ENCODE measurements at places on chromosomes 12 and 14.
A peak's percentile ranks its signal among the peaks of the same experiment; 100 is the strongest.

DNA sequence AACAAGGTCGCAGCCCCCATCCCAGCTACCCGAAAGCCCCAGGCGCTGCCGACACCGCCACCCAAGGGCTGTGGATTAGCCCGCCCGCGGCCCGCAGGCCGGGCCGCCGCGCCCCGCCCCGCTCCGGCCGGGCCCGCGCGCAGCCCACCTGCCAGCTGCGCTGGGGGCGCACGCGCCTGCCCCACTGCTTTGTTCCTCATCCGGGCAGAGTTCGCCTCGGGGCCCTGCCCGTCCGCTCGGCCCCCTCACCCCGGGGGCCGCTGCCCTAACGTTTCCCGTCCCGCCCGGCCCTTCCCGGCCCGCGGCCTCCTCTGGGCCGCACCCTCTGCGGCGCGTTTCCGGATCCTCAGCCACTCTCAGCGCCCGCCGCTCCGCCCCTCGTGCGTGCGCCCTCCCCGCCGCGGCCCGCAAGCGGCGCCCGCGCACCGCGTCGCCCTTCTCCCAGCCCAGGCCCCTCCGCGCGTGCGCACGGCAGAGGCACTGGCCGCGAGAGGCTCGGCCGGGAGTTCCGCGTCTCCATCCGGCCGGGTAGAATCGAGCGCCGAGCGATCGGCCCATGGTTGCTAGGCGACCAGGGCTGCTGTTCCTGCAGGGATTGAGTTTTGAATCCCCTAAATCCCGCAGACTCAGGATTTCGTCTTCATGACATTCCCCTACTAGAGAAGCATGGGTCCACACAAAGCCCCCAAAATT lies at the start of gene PRDM4:
Gene PRDM4 (minus strand): TSS at position 329 of the 693 bp plus-strand sequence. CDS start 622 bp downstream, outside the sequence.
- peak; percentile 95 for DNase-seq

DNA sequence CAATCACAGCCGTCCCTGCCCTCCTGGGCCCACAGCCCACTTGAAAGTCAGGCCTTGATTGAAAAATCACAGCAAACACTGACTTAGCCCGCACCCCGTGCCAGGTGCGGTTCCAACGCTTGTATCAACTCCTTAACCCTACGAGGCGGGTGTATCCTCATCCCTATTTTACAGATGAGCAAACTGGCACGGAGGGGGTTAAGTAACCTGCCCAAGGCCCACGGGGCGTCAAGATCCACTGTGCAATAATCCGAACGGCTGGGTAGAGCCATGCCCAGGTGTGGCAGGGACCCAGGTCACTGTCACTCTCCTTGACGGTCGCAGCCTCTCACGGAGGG lies 583 bp downstream of the DNAH10 start:
- DNase-seq: no peak

DNA sequence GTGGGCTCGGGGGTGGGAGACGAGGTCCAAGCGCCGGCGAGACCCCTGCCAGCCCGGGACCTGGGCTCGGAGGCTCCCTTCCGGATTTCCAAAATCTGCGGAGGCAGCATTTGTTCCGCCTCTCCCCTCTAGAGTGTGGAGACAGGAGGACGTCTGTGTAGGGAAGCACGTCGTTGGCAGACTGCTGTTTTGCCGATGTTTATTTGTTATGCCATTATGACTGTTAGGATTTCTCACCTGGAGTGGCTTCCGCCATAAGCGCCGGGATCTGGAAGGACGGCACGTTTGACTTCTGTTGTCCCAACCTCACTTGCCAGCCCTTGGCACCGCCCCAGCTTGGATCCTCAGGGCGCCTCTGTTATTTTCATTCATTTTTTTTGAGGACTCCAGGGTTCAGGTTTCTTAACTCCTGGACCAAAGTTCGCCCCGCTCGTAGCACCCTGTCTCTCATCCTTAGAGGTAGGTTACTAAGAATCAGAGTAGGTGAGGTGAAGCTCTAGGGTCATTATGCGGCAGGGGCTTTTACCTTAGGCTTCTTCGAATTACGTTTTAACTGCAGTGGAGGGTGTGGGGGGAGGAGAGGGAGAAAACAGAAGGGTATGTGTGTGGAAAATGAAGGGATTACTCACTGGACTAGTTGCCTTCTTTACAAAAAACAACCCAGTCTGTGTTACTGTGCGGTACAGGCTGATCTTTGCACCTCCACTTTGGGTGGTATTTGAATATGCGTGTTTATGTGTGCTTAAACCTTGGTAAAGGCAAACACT lies 547 bp upstream of the PYGL start:
- peak; percentile 41 for DNase-seq

DNA sequence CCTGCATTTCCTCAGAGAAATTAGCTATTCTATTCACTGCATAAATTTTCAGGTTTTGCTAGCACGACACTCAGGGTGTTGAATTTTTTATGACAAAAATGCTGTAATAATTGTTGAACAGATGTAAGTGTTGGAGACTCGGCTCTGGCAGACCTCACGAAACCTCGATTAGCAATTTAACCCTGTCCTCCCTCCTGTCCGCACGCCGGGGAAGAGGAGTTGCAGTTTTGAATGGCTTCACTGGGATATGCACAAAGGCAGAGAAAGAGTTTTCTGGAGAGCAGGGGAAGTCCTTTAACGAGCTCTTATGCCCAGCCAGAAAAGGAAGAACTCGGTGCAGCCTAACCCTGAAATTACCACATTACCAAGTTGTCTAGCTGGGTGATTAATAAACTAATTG lies 661.1 kb downstream of the VRK1 start:
- DNase-seq: no peak

DNA sequence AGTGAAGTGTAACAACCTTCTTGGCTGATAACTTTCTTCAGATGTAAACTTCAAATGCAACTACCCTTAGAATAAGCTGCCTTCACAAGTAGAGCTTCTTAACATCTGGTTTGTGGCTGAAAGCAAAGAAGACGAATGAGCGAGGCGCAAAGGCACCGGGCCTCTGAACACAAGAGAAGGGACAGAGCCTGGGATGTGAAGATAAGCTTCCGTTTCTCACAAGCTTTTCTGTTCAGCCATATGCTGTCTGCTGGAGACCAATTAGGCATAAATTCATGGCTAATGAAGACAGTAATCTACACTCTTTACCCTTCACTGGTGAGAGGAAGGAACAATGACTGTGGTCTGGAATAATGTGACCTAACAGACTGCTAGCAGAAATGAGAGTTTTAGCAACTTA lies 195.2 kb downstream of the ATXN7L3B start:
- no peak for DNase-seq

DNA sequence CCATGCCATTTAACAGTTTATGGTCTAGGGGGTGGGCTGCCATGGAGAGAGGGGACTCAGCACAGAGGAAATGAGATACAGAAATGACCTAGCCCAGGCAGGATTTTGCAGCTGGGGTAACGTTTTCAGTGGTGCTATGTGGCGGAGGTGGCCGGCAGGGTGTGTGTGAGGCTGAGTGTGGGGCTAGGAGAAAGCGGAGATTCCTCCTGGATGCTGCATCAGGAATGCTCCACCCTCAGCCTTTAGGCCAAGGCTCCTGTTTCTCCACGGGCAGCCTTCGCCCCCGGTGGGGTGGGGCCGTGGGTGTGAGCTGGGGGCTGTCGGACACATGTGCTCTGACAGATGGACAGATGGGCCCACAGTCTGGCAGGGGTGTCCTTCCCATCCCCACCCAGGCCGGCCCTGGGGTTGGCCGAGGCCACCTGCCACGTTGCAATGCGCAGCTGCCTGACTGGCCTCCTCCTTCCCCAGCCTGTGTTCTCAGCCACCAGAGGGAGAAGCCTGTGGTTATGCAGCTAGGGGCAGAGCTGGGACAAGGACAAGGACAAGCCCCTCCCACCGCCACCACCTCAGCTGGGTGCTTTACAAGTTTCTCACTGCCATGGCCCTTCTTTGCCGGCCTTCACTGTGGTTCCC lies 44.3 kb downstream of the TEAD4 start:
- DNase-seq: no peak

DNA sequence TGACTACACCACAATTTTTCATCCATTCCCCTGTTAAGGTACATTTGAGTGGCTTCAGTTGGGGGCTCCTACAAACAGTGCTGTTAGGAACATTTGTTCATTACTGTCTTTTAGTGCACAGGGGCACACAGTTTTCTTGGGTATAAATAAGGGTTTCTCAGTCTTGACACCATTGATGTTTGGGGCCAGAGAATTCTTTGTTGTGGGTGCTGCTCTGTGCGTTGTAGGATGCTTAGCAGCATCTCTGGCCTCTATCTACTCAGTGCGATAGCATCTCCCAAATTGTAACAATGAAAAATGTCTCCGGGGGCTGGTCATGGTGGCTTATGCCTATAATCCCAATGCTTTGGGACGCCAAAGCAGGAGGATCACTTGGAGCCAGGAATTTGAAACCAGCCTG lies 153.0 kb upstream of the MYL2 start:
- DNase-seq: no peak

DNA sequence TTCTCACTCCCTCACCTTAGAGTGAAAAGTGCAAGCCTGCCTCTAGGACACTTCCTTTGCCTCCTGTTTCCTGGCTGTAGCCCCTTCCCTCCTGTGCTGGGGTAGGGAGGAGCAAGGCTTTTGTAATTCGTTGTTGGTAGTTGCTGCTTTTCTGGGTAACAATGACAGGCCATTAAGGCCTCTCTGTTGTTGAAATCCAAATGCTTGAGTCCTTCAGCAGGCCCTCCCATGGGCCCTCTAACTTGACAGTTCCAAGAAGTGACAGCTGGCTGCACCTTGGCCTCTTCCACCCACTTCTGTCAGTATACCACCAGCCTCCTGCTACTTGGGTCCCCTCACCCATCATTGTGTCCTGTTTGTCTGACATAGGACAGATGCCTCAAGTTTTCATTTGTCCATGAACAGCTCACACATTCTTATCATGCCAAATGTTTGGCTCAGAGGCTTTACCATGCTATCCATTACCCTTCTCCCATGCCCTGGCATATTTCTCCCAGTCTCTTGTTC lies 103.7 kb upstream of the PDE3A start:
- no peak for DNase-seq

DNA sequence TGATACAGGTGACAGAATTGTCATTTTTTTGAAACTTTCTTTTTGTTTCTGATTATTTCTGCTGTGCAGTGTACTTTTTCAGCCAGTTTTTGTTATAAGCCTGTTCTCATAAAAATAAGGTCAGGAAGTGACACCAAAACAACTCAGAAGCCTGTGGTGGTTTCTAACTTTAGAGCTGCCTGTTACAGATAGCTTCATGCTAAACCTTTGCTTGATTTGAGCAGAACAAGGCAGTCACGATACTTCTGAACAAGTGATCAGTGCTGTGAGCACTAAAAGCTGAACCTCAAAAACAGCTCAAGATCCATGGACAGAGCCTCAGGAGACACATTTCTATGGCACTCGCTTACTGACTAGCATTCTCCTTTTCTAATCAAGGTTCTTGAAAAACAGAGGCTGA lies 82.0 kb downstream of the PRKCH start:
- DNase-seq: no peak

- DNase-seq: no peak
These were observed 181.0 kb downstream of the MON2 start for GRCh38 chr12:62647586-62647985.

Data from SHP77 (cell line).